ENCODE measurements at places on chromosomes 6 and 20.

DNA sequence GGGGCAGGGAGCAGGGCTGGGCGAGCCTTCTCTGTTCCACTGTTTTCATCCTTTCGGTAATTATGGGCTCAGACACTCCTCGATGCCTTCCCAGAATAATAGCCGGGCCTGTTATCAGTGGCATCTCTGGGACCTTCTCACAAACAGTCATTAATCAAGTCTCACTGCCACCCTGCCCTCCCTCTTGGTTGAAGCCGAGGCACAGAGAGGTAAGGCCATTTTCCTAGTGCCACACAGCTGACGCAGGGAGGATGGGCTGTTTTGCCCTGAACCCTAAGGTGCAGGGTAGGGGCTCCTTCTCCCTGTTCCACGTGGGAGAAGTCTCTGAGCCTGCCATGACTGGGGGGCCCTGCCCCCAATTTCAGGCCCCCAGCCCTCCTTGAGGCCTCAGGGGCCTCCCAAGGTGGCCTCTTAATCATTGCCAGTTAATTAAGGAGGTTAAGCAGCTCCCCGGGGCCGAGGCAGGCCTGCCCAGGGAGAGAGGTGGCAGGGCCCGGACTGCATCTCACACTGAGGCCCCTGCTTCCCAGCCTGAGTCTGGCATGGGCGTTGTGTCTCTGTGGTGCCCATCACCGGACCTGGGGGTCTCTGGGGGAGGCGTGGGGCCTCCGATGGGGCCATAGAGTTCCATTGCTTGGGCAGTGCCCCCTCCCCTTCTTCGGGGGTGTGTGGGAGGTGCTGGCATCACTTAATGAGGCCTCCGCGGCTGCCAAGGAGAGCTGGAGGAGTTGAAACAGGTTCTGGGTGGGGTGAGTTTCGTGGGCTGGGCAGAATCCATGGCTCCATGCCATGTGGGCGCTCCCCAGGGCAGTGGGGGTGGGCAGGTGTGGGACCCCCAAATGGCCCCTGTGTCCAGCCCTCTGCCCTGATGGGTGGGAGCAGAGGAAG lies 42.9 kb downstream of the CEBPB start:
- DNase-seq: no peak

DNA sequence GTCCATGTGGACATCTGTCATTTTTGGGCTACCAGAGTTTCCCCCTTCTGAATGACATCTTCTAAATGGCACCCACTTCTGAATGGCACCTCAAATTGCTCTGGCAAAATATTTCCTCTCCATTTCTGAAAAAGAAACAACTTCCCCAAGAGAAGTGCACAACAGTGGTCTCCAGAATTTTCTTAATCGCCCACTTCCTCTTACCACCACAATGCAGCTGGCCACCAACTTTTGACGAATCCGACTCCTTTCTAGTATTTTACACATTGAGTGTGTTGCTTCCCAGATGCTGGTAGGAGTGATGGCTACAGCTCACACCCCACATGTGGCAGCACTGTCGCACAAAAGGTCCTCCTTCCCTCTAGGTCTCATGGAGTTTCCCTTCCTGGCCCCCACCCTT lies 216.1 kb downstream of the FOXA2 start:
- DNase-seq: no peak

GRCh38 chr6:39357998-39358686 lies 35.6 kb upstream of the KCNK16 start:
- no peak for DNase-seq

GRCh38 chr6:44681761-44682160 lies 294.3 kb downstream of the CDC5L start:
- no peak for DNase-seq

GRCh38 chr6:136693090-136693489 lies 99.2 kb downstream of the MAP3K5 start:
- no peak for DNase-seq

GRCh38 chr6:439641-440167 lies 48.2 kb downstream of the IRF4 start:
- DNase-seq: no peak

GRCh38 chr20:64015635-64016034 lies 20.3 kb upstream of the C20orf204 start:
- no peak for DNase-seq

DNA sequence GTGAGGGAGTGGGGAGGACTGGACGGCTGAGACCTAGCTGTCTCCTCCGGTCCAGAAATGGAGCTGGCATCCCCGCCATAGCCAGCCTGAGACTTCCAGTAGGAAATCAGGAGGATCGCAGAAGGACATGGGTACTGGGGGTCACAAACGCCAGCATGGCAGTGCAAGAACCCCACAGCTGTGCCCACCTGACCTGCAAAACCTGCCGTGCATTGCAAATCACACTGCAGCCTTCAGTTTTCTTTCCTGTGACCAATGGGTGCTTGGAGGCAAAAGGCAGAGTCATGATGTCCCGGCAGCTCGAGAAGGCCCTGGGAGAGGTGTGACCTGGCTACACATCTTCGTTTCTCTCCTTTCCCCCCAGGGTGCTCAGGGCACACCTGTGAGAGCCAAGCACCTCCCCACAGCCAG lies 23.3 kb upstream of the PHACTR3 start:
- DNase-seq: no peak

- peak; percentile 22 for DNase-seq
Observed at GRCh38 chr20:13420625-13421024, 199.6 kb downstream of the ISM1 start.

GRCh38 chr6:159170999-159171712 lies 2.0 kb downstream of the FNDC1 start:
- DNase-seq: no peak

DNA sequence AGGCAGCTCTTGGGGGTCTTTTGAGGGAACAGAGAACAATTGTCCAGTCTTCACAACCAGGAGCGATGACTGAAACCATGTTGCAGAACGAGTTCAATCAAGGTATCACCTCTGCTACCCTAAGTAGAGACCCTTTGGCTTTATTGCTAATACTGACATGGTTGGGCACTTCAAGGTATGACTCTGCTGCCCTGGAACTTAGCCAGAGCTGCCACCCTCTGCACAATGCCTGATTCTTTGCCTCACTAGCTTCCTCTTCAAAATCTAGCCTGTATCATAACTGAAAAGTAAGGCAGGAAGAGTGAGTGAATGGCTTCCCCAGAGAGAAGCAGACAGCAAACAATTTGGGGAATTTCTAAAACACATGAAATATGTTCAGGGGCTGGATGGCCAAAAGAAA lies 592.7 kb upstream of the NRSN1 start:
- DNase-seq: no peak

DNA sequence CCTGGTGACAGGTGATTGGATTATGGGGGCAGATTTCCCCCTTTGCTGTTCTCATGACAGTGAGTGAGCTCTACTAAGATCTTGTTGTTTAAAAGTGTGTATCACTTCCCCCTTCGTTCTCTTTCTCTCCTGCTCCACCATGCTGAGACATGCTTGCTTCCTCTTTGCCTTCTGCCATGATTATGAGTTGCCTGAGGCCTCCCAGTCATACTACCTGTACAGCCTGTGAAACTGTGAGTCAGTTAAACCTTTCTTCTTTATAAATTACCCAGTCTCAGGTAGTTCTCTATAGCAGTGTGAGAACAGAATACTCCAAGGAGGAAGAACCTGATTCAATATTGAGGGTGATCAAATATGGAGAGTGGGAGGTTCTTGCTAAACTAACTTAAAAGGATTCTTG lies 724.9 kb downstream of the DOK5 start:
- no peak for DNase-seq

DNA sequence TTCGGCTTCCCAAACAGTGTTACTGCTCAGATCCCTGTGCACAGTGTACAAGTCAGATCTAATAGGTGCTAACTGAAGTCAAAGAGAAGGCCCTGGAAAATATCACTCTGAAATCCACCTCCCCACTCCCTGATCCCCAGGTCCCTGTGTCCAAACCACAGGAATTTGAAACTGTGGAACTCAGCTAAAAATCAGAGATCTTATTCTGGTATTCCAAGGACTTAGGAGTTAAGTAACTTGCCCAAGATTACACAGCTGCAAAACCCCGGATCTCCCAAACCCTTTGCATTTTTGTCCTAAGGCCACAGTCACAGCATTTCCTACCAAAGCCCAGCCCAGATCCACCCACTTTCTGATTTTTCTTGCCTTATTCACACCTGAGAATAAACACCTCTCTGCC lies 32.3 kb upstream of the SLC23A2 start:
- no peak for DNase-seq

All from suppressor macrophage treated with lipopolysaccharide for 4 hours (primary cell).